ENCODE measurements at places on chromosomes 2 and 18. TPM values are rescaled to one million over a fixed set of nuclear protein-coding genes. Genes with fewer than 3 reads are reported as not detected.
A peak's percentile ranks its signal among the peaks of the same experiment; 100 is the strongest.

GRCh38 chr18:59300676-59301285 is 17.7 kb downstream of the CPLX4 start:
- DNase-seq, result no peak

ESPNL gene
- 0.20 TPM for polyA plus RNA-seq

SERPINB3 gene
- polyA plus RNA-seq, result 0.51 TPM

DNA sequence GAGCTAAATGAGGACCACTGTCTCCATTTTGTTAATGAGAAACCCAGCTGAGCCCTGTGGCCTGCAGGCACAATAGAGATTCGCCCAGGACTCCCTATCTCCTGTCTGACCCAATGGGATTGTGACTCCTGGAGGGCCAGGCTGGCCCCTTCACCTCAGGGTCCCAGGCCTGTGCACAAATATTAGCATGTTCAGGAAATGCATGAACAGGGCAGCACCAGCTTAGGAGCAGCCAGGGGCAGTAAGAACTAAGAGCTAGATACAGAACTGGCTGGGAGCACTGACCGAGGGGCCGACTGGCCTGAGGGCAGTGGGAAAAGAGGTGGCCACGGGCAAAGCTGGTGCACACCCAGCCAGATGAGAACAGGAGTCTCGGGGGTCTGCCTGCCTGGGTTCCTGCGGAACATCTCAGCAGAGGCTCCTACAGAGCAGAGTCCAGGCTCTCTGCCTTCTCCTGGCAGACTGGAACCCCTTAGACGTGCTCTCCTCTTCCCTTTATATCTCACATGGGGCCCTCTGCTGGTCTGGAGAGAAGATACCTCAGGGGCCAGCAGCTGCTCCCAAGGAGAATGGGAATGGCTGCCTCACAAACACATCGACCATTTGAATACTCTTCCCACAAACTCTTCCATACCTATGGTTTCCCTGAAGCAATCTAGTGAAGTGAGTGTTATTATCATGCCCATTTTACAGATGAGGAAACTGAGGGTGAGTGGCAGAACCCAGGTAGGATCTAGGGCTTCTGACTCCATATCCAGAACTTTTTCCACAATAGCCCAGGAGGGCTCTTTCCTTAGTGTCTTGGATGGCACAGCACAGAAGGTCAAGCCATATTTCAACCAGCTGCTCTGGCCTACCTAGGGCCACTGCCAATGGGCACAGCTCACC is 77.6 kb upstream of the OTOF start:
- peak; percentile 59 for DNase-seq

GRCh38 chr18:11284811-11285210 is 135.4 kb upstream of the PIEZO2 start:
- DNase-seq, result no peak

GRCh38 chr2:128635361-128635900 is 316.8 kb upstream of the HS6ST1 start:
- DNase-seq, result peak; percentile 58

Data from aorta (tissue), 5 donors.